Peyer's patch (tissue), 4 donors: ENCODE measurements at places on chromosomes 7 and 10.

GRCh38 chr7:77454802-77455201, 38.7 kb upstream of the GSAP start:
- no peak for DNase-seq
- H3K36me3 ChIP-seq: no peaks in the 10 kb centered on the region
- H3K4me3 ChIP-seq: no peak overlapping the region
- no peaks in the 10 kb centered on the region for H3K4me1 ChIP-seq
- no peak overlapping the region for H3K27ac ChIP-seq

- H3K36me3 ChIP-seq: no peaks in the 10 kb centered on the region
- no peaks in the 10 kb centered on the region for H3K27me3 ChIP-seq
Measured at GRCh38 chr10:100081075-100082001, at the start of gene CPN1. CPN1 (minus strand) TSS chr10:100081869; CDS start chr10:100081625, 244 bp downstream.

GRCh38 chr10:124670849-124671248, 73.3 kb downstream of the FAM53B start:
- H3K27me3 ChIP-seq: no peaks in the 10 kb centered on the region
- peaks cover 11% of the 10 kb centered on the region for H3K4me1 ChIP-seq
- DNase-seq: no peak

DNA sequence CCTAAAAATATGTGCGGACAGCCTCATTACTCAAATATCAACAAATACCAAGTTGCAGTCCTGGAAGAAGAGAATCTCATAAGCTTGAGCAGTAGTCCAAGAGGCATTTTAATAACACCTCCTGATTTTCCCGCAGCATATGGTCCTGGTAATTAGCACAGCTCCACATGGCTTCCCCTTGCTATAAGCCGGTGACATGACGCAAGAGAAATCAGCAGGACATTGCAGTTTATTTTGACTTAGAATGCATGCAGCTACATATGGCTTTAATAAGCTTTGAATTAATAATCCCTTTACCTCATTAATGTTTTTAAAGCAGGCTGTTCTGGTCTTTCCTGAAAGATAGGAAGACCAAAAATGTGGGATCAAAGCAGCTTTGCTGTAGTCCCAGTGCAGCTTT, 137.6 kb downstream of the RAMP3 start:
- no peak for DNase-seq
- H3K27me3 ChIP-seq: no peaks in the 10 kb centered on the region
- H3K27ac ChIP-seq: no peak overlapping the region

DNA sequence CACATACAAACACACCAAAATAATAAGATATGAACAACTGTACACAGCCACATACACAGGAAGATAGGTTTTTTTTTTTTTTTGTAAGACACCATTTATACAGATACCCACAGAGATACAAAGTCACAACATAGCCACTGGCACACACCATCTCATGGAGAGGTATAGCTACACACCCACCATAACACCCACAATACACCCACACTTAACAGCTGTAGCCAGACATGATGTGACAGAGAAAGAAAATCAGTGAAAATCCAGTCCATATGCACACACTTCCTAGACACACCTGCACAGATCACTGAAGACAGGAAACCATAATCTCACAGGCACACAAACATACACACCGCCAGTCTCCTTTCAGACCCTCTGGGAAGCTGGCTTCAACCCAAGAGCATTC, 62.4 kb upstream of the PAX2 start:
- no peaks in the 10 kb centered on the region for H3K27me3 ChIP-seq
- H3K4me1 ChIP-seq: no peaks in the 10 kb centered on the region
- no peak overlapping the region for H3K27ac ChIP-seq

DNA sequence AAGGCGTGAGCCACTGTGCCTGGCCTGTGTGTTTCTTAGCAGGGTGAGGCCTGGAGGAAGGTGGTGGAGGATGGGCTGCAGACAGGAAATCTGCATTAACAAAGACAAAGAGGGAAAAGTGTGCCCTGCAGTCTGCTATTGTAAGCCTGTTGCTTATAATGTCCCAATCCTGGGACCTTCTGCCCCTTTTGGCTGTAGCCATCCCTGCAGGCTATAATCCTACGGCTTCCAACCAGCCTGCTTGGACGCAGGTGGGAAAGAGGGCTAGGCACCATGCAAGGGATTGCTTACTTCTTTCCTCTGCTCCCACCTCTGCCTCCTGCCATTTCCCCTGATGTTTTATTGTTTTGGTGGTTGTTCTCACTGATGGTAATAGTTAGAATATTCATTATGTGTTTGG, 434.3 kb downstream of the PLXNA4 start:
- no peaks in the 10 kb centered on the region for H3K4me1 ChIP-seq
- no peak overlapping the region for H3K4me3 ChIP-seq
- no peaks in the 10 kb centered on the region for H3K27me3 ChIP-seq
- no peak for DNase-seq

- H3K36me3 ChIP-seq: no peaks in the 10 kb centered on the region
- H3K27me3 ChIP-seq: no peaks in the 10 kb centered on the region
- no peak for DNase-seq
- H3K4me1 ChIP-seq: no peaks in the 10 kb centered on the region
- no peak overlapping the region for H3K27ac ChIP-seq
Measured at GRCh38 chr7:7808156-7808555, 89.7 kb upstream of the RPA3 start.

DNA sequence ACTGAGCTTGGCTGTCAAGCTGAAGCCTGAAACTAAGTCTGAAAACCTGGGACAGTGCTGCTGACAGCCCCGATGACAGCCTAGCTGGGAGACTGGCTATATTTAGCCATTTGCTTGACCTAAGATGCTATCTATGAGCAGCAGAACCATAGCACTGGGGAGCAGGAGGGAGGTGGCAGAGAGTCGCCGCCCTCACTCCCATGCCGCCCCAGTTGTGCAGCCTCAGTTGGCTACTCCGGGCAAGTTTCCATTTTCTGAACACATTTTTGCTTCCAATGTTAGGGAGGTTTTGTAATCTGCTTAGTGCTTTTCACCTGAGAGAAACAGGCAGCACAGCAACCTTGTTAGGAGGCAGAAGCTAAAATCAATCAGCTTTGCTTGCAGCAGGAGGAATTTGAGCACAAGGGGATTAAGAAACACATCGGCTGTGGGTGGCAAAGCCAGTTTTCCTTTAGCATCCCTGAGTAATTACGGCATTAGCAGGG, 20.4 kb upstream of the C10orf71 start:
- H3K4me1 ChIP-seq: no peaks in the 10 kb centered on the region
- H3K4me3 ChIP-seq: no peak overlapping the region
- no peak overlapping the region for H3K27ac ChIP-seq

- no peaks in the 10 kb centered on the region for H3K36me3 ChIP-seq
- H3K27ac ChIP-seq: no peak overlapping the region
- H3K4me1 ChIP-seq: no peaks in the 10 kb centered on the region
- no peaks in the 10 kb centered on the region for H3K27me3 ChIP-seq
- no peak overlapping the region for H3K4me3 ChIP-seq
Measured at GRCh38 chr10:12561720-12562119, 212.4 kb downstream of the CAMK1D start.
